Left renal cortex interstitium (tissue), 4 donors: ENCODE measurements at places on chromosomes 7 and 10. TPM values are rescaled to one million over a fixed set of nuclear protein-coding genes. Genes with fewer than 3 reads are reported as not detected.

DNA sequence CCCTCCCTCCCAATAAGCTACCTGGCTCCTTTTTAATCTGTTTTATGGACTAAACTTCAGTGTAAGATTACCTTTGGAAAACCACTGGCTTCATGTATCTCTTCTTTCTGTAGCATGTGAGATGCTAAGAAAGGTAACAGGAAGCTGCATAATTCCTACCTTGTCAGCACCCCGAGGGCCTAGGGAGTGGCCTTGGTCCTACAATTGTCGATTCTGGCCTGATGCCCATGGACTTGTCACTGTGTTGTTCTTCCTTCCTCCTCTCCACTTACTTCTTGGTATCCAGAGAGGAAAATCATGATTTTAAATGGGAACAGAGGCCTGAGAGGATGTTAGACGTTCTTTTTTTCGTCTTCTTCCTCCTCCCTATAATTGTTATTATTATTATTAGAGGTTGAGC is 42.9 kb upstream of the PDZD8 start:
- DNase-seq = no peak

- no peak for DNase-seq
These were observed 384.1 kb upstream of the COBL start for GRCh38 chr7:51700593-51701215.

DNA sequence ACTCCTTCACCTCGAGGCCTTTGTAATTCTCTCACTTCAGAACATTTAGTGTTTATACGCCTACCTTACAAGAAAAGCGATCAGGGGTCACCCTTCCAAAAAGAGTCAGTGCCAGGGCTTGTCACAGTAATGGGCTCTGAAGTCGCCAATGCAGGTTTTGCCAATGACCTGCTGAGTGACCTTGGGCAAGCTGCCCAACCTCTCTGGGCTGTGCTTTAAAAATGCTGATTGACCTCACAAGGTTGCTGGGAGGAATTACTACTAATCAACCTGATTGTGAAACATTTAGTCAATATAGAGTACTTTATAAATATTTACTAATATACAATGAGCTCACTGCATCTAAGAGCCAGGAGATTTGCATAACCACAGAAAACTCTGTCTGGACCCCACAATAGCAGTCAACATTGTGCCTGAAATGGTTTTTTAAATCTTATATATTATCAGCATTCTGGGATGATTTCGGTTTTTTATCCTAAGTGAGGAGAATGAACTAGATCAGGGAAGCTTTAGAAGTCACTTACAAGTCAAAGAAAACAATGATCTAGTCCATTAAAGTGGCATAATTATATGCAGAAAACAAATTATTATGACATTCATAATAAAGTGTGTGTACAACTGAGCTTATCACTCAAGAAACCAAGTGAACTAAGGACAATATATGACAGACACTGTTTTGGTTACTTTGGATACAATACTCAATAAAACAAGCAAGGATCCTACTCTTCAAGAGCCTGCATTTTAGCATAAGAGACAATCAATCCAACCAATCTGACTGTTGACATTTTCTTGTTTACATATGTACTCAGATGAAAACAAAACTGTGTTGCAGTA is 290.5 kb downstream of the SORCS1 start:
- no peak for DNase-seq

GRCh38 chr10:3500408-3500856 is 284.6 kb downstream of the KLF6 start:
- no peak for DNase-seq

DNA sequence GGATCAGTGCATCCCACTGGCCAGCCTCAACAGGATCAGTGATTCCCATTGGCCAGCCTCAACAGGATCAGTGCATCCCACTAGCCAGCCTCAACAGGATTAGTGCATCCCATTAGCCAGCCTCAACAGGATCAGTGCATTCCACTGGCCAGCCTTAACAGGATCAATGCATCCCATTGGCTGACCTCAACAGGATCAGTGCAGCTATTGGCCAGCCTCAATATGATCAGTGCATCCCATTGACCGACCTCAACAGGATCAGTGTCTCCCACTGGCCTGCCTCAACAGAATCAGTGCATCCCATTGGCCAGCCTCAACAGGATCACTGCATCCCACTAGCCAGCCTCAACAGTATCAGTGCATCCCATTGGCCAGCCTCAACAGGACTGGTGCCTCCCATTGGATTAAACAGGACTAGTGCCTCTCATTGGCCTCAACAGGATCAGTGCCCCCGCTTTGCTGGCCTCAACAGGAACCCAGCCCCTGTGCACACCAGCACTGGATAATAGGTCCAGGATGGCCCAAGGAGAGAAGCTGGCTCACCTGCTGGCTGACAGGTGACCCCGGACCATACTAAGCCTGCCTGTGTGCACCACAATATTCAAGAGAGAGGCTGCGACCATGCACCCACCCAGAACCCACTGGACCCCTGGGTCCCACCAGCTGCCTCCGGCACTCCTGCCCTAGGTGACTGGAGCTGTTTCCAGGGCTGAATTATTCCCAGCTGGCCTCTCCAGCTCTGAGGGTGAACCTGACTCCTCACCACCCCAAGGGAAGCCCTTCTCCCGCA is 59.9 kb downstream of the PDGFA start:
- no peak for DNase-seq

GRCh38 chr10:88062385-88062784 is 199.0 kb downstream of the PTEN start:
- DNase-seq = no peak

- DNase-seq = no peak
These were observed 70.6 kb upstream of the NXPH1 start for GRCh38 chr7:8362723-8363369.

DNA sequence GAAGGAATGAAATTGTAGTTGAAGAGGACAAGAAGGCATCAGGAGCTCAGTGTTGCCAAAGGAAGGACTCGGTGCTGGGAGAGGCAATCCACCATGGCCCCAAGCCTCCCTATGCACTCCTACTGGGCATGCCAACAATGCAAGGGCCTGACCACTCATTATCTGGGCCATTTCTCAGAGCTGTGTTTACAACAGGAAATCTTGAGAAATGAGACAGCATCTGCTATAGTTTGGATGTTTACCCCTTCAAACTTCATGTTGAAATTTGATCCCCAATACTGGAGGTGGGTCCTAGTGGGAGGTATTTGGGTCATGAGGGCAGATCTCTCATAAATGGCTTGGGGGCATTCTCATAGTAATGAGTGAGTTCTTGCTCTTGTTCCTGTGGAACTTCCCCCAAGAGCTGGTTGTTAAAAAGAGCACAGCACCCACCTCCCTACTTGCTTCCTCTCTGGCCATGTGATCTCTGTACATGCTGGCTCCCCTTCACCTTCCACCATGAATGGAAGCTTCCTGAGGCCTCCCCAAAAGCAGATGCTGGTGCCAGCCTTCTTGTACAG is 50.8 kb upstream of the AOAH start:
- DNase-seq = no peak

DNA sequence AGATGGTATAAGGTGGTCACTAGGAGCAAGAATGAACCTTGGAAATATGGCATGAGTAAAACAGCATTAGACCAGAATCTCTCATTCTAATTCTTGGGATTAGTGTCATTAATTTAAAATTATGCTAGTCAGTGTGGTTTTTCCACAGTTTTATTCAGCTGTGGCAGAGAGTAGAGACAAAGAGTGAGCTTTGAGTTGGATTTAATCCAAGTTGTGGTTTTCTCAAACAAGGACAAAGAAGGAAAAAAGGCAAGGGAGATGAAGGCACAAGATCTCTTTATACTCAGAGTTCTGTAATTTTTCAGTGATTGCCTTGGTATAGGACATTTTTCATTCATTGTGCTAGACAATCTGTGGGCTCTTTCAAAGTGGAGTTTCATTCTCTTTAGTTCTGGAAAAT is 28.2 kb upstream of the AKAP9 start:
- no peak for DNase-seq

DNA sequence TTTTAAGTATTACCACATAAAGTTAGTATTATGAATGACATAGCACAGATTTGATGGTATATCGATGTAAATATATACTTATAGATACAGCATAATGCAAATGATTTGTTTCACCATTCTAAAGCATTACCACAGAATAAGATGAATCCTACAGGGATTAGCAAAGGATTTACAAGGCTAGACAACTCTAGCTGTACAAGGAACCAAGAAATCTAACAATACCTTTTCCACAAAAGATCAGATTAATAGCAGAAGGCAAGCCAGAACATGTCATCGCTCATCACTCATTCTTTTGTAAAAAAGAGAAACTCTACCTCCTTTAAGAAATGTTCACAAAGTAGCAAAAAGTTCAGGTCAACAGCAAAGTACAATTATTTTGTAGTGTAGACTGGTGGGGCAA is 105.1 kb upstream of the ANK3 start:
- no peak for DNase-seq

- no peak for DNase-seq
These were observed 49.3 kb downstream of the TPK1 start for GRCh38 chr7:144786522-144786921.

SLC26A3 gene
- polyA plus RNA-seq = 0.35 TPM

SPDYE2 gene
- polyA plus RNA-seq = 2.4 TPM

TMEM196 gene
- polyA plus RNA-seq = not detected
